EH (cell line): ENCODE measurements at places on chromosomes 2 and 18.

DNA sequence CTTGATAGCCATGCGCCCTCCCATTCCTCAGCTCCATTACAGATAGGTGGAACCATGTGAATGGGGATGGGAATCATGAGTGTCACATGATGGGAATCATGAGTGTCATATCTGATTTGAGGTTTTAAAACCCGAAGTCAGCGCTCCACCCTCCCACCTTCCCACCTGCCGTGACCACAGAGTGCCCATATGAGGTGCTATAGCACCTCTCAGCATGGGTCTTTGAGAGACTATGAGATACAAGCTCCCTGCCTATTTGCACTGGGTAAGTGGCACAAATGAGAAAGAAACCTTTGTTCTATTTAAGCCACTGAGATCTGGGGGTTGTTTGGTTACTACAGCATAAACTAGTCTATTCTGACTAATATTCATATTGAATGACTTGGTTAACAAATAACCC, 78.5 kb upstream of the PTPRM start:
- DNase-seq, result no peak

DNA sequence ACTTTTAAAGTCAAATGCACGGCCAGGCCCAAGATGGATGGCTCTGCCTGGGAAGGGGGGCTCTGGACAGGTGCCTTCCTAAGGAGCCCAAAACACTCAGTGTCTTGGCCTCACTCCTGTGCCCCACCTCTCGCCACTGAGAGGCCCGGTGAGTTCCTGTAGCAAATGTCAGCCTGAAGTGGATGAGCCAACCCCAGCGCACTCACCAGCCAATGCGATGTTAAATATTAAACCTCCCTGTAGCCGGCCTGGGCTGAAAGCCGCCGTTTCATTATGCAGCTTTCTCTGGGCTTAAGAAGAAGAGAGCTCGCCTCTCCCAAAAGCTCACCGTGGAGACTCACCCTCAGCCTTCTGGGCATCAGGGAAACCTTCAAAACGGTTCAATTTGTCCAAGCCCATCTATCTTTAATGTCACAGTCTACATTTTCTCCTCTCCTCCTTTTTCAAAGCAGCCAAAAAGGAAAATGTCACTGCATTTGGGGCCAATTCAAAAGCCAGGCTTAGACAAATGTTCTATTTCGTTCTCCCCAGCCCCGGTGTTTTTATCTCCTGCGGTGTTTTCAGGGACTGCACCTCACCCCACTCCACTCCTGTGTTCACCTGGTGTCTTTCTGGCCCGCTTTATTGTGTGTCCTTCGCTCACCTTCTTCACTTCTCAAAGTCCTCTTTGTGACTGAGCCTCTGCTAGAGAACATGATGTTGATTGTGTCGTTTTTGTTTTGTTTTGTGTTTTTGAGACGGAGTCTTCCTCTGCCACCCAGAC, 124.0 kb downstream of the NRP2 start:
- DNase-seq, result no peak

DNA sequence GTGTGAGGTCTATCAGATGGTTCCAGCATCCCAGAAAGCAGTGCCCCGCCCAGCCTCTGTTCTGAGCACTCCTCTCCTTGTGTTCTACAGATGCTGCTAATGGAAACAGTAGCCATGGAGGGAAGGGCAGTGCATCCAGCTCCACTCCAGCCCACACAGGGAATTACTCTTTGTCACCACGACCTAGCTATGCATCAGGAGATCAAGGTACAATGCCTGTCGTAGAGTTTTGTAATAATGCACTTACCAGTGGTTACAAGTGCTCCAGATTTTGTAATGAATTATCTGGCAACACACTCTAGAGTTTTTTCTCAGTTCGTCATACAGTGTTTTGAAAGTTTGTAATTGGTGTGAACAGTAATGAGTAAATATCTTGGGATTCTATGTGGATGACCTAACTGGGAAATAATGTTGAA, 161.1 kb downstream of the ESCO1 start:
- peak; percentile 94 for DNase-seq

DNA sequence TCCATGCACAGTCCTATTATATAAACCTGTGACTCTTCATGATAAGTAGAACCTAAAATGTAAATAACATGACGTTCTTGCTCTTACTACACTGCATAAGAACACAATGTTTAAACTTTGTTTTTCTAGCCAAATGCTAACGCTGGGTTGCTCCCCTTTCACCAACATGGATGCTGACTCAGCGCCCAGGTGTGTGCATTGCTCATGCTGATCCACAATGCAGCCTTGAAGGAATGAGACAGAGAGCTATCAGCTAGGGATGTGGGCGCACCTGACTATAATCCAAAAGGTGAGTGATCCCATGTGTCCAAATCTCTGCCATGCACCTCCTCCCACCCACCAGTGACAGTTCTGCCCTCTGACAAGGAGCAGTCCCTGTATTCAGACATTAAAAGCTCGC, 235.0 kb downstream of the IRS1 start:
- DNase-seq, result no peak

DNA sequence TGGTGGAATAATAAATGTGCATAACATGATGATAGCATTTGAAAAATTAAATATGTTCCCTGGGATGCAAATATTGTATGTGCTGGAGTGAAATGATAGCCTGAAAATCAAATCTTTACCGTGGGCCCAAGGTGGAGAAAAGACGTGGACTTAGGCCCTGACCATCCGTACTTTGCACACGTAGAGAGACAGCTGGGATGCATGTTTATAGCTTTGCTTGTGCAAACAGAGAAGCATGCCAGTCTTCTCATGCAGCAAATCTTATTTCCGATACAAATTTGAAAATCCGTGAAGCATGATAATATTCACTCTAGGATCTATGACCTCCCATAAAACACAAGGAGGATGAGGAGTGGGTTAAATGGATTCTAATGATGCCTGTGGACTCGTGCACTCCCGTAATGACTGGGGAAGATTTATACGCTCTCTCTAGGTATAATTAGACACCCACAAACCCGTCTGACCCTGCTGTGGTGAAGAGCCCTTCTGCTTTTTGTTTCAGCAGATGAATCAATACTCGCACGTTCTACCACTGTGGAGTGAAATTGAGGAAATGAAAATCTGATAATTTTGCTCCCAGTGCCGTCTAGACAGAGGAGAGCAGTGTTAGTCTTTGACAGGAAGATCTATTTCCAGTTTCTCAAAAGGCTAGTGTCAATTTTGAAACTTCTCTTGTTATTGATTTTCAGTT, 810.3 kb upstream of the SALL3 start:
- DNase-seq, result no peak

- no peak for DNase-seq
These were observed 127.3 kb upstream of the LGALSL start for GRCh38 chr2:64326578-64327050.

- peak; percentile 26 for DNase-seq
These were observed 5.8 kb upstream of the MRPL33 start for GRCh38 chr2:27765621-27766286.

- no peak for DNase-seq
These were observed 1.7 kb downstream of the ATF2 start for GRCh38 chr2:175166216-175166824.

- no peak for DNase-seq
These were observed 30.0 kb downstream of the FRZB start for GRCh38 chr2:182836451-182836850.

DNA sequence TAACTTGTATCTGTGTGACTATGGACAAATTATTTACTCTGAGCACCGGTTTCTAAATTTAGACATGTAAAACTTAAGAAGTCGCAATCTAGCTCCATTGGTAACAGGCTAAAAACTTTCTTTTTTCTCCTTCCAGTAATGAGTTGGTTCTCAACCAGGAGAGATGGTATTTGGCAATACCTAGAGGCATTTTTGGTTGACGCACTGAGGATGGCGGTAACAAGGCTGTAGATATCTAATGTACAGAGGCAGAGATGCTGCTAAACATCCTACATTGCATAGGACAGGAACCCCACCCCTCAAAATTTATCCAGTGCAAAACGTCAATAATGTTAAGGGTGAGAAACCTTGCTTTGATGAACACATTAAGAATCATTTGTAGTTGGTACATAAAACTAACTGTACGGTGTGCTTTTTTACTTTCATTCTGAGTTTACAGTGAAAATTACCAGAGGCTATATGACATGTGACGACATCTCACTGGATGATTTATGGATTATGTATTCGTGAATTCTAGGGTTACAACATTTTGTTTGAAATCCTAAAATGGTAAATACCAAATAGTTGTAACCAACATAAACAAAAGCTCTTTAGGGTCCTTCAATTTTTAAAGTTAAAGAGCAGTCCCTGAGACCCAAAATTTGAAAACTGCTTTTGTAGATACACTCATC, 91.3 kb downstream of the TLK1 start:
- no peak for DNase-seq

GRCh38 chr2:119402645-119403560, 28.8 kb upstream of the TMEM37 start:
- DNase-seq, result no peak

GRCh38 chr18:25815659-25816058, 274.8 kb downstream of the SS18 start:
- DNase-seq, result peak; percentile 89
